ENCODE measurements at places on chromosomes 5 and 9.

GRCh38 chr5:34854459-34855174 is 15.7 kb downstream of the TTC23L start:
- DNase-seq, result peak; percentile 81

- no peak for DNase-seq
Observed at GRCh38 chr9:126569036-126569435, 44.7 kb upstream of the LMX1B start.

DNA sequence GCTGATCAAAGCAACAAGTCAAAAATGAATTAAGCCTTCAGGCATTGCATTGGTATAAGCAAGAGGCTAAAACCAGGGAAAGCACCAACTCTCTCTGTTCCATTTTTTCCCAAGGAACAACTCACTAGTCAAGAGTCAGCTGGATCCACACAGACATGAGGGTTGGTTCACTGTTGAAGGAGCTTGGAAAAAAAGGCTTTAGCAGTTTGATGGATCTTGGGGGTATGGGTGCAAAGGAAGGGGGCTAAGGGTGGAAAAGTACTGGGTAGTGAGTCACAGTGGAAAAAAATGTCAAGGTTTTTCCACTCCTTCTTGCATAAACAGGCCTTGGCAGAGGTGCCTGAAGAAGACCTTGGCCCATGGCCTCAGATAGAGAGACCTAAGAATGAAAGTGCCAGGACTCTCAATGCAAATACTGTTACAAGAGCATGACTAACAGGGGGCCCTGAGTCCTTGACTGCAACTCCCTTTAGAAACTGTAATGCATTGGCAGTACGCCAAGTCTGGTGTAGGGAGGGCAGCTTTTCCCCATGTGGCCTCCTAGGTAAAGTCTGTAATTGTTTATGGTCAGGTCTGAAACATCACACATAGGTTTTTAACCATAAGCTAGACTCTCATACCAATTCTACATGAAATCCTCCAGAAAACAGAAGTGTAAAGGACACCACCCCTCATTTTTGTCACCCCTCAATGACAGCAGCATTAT is 23.7 kb downstream of the ACTL7A start:
- peak; percentile 62 for DNase-seq

- no peak for DNase-seq
Observed at GRCh38 chr5:79561525-79561893, 47.6 kb upstream of the HOMER1 start.

DNA sequence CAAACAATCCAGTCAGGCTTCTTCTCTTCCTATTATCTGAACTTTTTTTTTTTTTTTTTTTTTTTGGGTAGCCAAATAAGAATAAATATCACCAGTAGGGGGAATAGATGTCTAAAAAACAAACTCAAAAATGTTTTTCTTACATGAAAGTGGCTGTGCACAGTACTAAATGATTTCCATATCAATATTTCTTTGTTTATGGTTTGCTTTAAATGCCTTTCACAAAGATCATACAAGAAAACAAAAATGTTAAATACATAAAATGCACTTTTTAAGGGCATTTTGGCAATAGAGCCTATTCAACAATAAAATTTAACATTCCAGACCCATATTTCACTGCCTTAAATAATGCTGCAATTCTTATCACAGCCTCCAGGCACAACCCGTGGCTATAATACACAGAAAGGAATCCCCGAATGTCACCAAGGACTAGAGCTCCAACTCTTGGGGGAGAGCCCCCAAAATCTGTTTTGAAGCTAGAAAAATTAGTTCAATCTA is 91.1 kb upstream of the TBCA start:
- no peak for DNase-seq

DNA sequence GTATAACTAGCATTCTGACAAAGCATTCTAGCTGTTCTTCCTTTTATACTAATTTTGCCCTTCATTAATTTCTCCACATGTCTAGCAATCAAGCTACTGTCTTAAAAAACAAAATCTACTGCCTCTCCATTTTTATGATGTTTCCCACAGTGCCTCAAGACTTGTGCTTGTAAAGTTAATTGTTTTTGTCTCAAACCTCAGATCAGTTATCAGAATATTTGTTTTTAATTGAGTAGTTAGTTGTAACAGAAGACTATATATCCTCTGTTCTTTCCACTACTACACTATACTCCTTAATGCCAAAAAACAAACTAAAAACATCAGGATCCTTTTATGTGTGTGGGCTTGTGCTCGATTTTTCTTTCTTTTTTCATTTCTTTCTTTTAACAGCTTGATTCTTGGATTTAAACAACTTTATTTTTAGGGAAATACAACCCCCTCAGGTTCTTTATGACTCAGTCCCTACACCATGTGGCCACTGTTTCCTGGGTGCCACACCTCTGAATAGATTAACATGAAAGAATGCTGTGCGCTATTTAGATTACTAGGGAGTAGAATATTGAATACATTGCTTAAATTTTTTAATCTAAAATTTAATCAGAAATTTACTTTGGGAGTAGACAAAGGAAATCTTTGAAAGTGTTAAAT is 1.2 kb downstream of the ASPN start:
- peak; percentile 46 for DNase-seq

DNA sequence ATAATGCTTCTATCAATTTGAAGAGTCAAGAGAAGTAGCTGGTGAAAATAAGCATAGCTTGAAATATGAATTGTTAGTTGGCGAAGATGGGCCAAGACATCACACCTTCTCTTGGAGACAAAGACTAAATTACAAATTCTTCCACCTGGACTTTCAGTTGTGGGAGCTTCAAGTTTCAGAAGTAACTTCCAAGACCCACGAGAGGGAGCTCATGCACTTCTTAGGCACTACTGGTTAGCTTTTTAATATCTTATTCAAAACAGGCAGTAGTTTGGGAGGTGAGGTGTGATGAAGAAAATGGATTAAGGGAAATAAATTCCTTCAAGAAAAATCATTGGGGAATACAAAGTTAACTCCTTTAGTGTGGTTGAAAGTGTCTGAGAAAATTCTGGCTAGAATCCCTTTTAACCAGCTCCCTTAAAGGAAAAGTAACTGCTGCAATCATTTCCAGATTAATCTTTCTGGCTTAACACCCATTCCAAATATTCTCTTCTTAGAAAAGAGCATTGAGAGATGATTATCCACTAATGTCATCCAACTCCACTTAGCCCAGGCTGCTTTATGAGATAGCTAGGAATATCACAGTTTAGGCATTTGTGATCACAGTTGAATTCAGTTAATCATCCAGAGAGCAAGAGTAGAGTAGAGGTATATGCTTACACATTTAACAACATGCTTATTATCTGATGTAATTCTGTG is 139.5 kb upstream of the DMRTA1 start:
- peak; percentile 66 for DNase-seq

DNA sequence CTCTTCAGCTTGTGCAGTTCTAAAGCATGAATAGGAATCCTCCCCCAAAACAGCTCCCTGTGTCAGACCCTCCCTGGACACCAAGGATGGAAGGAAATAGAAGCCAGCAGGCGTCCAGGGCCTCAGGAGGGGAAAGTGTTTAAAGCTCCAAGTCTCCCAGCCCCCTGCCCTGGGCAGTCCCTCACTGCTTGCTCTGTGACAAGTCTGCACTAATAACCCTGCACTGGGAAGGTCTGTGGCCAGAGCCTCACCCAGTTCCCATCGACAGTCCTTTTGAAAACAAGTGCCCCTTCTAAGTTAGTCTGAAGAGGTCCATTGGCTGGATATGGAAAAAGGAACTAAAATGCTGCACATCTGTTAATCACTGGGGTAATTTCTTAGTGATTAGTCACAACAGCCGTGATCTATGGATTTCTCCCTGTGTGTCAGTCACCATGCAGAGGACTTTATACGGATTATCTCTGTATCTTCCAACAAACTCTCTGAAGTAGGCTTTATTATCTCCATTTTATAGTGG is 195.3 kb downstream of the FBXL7 start:
- DNase-seq, result peak; percentile 69

DNA sequence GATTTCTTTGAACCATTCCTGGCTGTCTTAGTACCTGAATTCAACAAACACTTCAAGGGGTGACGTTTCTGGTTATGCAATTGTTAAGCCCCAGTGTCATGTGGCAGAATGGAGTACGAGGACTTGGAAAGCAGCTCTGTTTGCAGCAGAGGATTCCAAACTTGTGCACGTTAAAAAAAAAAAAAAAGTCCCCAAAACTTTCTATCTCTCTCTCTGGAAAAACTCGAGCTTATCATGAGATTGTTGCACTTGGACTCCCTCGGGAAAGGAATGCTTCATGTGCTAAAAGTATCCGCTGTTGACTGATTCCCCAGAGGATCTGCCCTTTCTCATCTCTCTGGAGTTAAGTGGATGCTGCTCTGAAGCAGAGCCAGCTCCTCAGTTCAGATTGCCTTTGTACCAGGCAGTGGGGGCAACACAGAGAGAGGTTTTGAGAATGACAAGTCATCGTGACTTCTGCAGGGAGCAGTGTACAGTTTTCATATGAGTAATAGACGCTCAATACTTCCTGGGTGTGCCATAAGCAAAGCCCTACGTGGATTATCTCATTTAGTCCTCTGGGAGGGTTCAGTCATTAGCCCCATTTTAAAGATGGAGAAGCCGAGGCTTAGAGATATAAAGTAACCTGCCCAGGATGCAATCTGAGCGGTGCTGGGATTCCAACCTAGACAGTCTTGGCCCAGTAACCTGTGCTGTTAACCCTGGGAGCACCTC is 28.1 kb downstream of the TMOD1 start:
- no peak for DNase-seq

GRCh38 chr5:131521252-131521651 is 113.8 kb downstream of the RAPGEF6 start:
- peak; percentile 89 for DNase-seq
